Femur (tissue), 1 donor: ENCODE measurements at places on chromosomes 3 and 15.

- no peak for DNase-seq
Observed at GRCh38 chr15:70427167-70428120, 329.7 kb upstream of the TLE3 start.

GRCh38 chr15:63996794-63997357 is 49.4 kb downstream of the DAPK2 start:
- DNase-seq, result no peak

- DNase-seq, result no peak
Observed at GRCh38 chr3:141334627-141335250, 33.6 kb upstream of the ZBTB38 start.

DNA sequence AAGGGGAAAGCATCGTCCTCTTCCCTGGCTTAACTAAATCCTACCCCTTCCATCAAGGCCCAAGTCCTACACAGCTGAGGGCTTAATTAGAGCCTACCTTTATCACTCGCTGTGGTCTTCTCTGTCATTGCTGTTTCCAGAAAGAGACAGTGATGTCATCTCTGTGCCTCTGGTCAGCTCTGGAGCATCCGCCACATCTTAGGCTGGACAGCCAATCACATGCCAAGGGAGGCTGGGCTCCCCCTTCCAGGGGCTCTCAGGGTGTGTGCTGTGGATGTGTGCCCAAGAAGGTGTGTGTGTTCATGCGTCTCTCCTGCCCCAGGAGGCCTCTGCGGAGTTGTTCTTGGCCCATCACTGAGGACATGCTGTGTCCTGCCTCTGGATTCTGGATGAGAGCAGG is 42.8 kb downstream of the CHST14 start:
- DNase-seq, result no peak

- peak; percentile 50 for DNase-seq
Observed at GRCh38 chr3:130395916-130396315, 50.4 kb downstream of the COL6A5 start.

DNA sequence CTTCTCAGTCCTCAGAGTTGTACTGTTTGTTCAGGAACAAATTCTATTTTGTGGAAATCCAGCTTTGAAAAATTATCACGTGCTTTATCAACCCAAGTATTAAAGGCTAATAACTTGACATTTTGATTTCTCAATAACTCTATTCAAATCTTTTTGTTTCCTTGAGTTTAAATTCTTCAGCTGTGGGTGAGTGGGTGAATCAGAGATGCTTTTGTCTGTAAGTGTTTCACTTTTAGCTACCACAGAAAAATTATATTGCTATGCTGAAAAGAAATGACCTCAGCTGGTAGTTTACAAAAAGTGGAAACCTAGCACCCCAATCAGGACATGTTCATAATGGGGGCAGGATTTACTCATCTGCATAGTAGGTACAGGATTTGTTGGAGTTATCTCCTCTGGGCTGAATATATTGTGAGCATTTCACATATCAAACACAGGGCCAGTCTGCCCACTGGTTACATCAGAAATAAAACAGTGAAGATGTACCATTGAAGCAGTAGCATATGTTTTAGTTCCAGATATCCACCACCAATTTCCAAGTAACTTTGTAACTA is 30.5 kb downstream of the MINDY4B start:
- no peak for DNase-seq

DNA sequence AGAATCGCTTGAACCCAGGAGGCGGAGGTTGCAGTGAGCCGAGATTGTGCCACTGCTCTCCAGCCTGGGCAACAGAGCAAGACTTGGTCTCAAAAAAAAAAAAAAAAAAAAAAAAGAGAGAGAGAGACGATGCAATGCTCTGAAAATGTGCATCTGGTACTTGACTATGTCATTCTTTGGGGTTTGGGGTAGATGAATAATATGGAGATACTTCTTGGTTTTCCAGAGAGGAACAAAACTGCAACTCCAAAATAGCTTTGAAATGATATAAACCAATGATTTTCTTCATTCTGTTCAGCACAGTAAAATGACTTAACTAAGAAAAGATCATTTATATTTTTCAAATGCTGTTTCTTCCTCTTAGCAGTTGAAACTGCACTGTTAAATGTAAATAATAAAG is 158.9 kb downstream of the ISL2 start:
- no peak for DNase-seq

GRCh38 chr3:69540706-69541581 is 155.1 kb upstream of the FRMD4B start:
- peak; percentile 39 for DNase-seq

DNA sequence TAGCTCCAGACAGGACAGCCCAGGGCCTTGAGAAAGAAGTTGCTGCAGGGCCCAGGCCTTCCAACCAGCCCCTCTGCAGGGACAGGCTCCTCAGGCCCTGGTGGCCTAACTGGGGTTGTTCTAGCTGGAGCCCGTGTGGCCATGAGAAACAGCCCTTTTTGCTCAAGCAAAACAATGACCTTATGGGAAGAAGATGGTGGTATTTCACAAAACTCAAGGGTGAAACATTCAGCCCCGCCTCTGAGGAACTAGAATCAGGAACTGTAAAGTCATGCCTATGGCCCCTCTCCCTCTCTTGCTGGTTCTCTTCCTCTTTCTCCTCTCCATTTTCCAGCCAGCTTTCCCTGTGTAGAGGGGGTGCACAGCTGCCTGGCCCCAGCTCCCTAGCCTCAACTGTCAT is 273.3 kb downstream of the RPLP1 start:
- no peak for DNase-seq

DNA sequence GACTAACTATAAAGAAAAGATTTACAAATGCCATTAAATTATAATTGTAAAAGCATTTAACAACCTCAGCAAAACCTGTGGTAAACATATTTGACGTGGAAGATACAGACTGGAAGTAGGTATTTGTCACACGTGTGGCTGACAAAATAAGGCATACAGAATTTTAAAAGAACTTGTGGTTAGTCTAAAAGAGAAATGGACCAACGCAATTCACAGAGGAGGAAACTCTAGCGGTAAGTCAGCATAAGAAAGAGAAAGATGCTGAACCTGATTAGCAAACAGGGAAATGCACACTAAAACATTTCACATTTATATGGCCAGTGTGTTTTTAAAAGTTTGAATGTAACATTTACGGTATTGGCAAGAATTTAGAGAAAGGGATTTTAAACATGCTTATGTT is 35.3 kb downstream of the KCNH8 start:
- no peak for DNase-seq

DNA sequence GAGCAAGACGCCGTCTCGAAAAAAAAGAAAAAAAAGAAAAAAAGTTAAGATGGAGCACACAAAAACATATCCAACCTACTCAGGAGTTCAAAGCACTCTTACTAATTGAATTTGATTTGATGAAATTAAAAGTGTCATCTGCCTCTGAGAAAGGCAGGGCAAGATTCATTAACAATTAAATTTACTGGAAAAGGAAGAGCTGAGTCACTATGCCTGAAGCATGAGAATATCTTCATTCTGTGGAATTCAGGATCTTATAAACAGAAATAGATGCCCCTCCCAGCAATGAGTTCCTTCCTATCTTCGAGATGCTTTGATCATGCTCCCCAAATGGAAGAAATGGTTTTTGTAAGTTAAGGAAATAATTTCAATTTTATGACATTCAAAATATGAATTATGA is 61.0 kb upstream of the ST3GAL6 start:
- DNase-seq, result no peak

- no peak for DNase-seq
Observed at GRCh38 chr15:43325039-43325684, 5.2 kb downstream of the LCMT2 start.

DNA sequence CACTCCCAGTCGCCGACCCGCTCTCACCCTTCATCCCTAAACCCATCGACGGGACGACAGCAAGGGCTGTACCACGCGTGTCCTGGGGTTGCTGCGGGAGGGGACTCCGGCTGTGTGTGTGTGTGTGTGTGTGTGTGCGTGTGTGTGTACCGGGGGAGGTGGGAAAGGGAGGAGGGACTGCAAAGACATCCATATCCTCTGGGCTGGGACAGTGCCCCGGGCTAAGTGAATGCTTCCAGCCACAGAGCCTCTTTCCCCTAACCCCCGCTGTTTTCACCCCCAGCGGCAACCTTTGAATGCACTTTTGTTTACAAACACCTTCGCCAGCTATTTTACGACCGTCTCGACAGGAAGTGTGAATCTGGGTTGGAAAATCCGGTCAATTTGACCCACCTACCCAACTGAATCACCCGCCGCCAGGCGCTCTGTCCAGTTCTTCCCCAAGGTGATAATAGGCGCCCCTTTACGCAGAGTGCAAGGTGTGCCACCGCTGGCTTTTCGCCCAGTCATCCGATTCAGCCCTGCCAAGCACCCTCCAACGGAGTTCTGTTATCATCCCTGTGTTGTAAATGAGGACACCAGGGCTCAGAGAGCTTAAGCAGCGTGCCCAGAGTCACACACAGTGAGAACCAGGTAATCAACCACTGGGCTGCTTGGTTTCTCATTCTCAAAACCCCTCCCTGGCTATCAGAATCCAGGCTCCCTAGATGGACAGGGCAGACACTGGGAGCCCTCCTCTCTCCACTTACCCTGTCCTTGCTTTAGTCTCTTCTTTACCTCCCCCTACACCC is 739 bp upstream of the AMOTL2 start:
- no peak for DNase-seq

GRCh38 chr15:96774216-96774615 is 443.7 kb downstream of the NR2F2 start:
- no peak for DNase-seq

DNA sequence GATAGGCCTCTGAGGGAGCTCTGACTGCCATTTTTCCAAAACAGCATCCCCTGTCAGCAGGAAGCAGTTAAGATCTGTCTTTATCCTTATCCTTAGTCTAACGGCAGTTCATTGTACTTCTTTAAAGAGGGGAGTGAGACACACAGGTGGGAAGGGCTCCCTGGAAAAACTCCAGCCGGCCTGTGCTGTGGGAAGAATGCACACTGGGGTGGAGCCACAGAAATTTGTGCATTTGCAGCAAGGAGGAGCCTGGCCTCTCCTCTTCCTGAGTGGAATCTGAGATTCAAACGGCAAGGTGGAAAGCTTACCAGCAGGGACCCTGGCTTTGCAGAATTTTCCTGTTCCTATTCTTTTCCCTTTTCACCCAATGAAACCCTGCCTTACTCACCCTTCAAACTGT is 1209.4 kb downstream of the ROBO2 start:
- DNase-seq, result peak; percentile 33

DNA sequence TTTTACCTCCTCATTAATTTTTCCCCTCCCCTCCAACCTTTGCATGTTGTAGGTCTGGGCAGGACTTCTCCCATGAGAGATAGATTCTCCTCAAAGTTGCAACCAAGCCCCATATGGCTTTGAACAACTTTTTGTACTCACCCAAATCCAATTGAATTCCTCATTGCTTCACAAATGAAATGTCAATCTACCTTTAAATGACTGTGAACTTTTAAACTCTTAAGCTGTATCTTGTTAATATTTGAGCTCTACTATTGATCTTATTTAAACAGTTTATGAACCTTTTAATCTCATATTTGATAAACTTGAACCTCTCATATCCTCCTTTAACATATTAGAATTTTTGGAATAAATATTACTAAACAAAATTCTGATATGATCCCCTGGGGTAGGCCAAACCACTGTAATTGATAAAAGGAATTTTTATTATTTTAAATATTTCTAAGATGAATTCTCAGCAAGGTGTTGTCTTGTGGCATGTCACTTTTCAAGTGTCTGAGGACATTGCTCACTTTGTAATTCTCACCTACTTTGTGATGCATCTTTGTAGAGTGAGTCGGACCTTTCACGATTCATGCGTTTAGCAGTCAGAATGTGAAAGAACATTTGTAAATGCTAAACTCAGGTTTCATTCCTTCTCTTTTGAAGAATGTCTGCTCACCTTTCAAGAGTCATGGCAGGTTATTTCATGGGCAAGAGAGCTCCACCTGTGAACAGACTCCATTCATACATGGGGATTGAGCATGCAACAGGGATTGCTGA is 23.4 kb upstream of the GREM1 start:
- no peak for DNase-seq
